ENCODE measurements at places on chromosomes 3 and 15. TPM values are rescaled to one million over a fixed set of nuclear protein-coding genes. Genes with fewer than 3 reads are reported as not detected.

SCN11A gene
- total RNA-seq, result not detected

CCDC9B gene
- 19.7 TPM for total RNA-seq

SLC25A20 gene
- total RNA-seq, result 29.2 TPM

AP3B2 gene
- total RNA-seq, result not detected

PCNP gene
- 87.5 TPM for total RNA-seq

RHCG gene
- total RNA-seq, result not detected

PDZRN3 gene
- 17.0 TPM for total RNA-seq

MYNN gene
- 33.1 TPM for total RNA-seq

LRRC31 gene
- total RNA-seq, result not detected

GTF2E1 gene
- total RNA-seq, result 18.5 TPM

HTR3E gene
- total RNA-seq, result not detected

CTXN2 gene
- total RNA-seq, result not detected

LTF gene
- not detected for total RNA-seq

GMPS gene
- total RNA-seq, result 52.5 TPM

SHF gene
- 1.8 TPM for total RNA-seq

SLC28A2 gene
- not detected for total RNA-seq

EXD1 gene
- total RNA-seq, result not detected

GOLGA6L4 gene
- 0.83 TPM for total RNA-seq

GOLGA8J gene
- total RNA-seq, result not detected

All from IMR-90 (cell line).